ENCODE measurements at places on chromosomes 2 and 18. TPM values are rescaled to one million over a fixed set of nuclear protein-coding genes. Genes with fewer than 3 reads are reported as not detected.

Gene CCDC68
- total RNA-seq, result 4.5 TPM

Gene SLC38A11
- not detected for total RNA-seq

Gene TRIM43
- total RNA-seq, result not detected

Gene INPP5D
- 0.17 TPM for total RNA-seq

Gene PPIL3
- 20.1 TPM for total RNA-seq

Gene OBSL1
- total RNA-seq, result 140 TPM

Gene KHK
- 0.12 TPM for total RNA-seq

Gene RTN4
- total RNA-seq, result 295 TPM

Gene GALM
- total RNA-seq, result 10.0 TPM

Gene QPCT
- 9.0 TPM for total RNA-seq

Gene ST8SIA5
- total RNA-seq, result 0.09 TPM

Gene CMPK2
- total RNA-seq, result under 0.01 TPM

Gene STARD6
- not detected for total RNA-seq

Gene POTEI
- not detected for total RNA-seq

Gene GBX2
- total RNA-seq, result not detected

Gene SERPINB11
- total RNA-seq, result not detected

Gene KLHL14
- total RNA-seq, result not detected

Gene ELOA2
- not detected for total RNA-seq

Gene CAPN14
- total RNA-seq, result not detected

Gene CDK5R2
- not detected for total RNA-seq

Gene PIEZO2
- total RNA-seq, result 7.0 TPM

Gene TUBA3E
- total RNA-seq, result not detected

Gene IL36A
- total RNA-seq, result not detected

Gene THSD7B
- 0.17 TPM for total RNA-seq

Gene EDAR
- total RNA-seq, result not detected

Gene STAM2
- total RNA-seq, result 24.2 TPM

Gene SLC14A1
- total RNA-seq, result under 0.01 TPM

Gene CYS1
- 2.1 TPM for total RNA-seq

Gene ASB18
- not detected for total RNA-seq
